ENCODE measurements at places on chromosomes 13 and 19.
A peak's percentile ranks its signal among the peaks of the same experiment; 100 is the strongest.

DNA sequence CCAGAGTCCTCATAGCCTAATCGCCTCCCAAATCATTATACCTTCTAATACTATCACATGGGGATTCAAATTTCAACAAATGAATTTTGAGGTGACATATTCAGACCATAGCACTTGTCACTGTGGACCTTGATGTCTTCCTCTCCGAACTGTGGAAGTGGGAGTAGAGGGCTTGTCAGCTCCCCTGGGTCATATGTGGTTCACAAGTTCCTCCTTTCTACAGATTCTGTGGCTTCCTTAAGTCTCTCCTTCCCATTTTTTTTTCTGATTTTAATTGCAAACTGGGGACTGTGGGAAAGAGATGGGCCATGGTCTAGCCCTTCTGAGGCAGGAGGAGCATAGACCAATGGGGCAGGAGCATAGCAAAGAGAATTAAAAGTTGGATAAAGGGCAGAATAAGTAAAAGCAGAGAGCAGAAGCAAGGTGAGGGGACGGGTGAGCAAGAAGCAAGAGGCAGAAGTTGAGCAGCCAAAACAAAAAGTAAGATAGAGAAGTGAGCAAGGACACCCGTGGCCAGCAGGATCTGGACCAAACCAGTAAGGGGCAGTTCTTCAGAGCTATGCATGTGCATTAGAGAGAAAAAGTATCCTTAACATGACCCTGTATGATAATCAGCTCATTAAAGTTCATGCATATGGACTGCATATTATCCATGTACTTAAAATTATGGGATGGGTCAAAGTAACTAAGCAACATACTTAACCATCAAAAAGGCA lies 2.6 kb upstream of the SIGLEC7 start:
- no peak for DNase-seq

DNA sequence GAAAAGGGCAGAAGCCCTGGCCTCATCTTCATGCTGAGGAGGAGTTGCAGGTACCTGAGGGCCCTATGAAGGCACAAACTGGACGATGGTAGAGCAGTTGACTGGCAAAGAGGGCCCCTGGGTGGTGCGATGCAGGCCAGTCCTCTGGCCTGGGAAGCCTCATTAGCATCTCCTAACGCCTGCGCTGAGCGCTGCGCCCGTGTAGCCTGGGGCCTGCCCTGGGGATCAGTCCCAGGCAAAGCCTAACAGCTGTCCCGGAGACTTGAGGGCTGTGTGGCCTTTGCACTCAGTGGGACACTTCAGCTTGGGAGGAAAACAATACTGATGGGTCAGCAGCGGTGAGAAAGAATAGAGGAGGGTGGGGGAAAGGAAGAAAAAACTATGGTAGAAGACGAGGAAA lies 187.7 kb downstream of the RAP2A start:
- no peak for DNase-seq

DNA sequence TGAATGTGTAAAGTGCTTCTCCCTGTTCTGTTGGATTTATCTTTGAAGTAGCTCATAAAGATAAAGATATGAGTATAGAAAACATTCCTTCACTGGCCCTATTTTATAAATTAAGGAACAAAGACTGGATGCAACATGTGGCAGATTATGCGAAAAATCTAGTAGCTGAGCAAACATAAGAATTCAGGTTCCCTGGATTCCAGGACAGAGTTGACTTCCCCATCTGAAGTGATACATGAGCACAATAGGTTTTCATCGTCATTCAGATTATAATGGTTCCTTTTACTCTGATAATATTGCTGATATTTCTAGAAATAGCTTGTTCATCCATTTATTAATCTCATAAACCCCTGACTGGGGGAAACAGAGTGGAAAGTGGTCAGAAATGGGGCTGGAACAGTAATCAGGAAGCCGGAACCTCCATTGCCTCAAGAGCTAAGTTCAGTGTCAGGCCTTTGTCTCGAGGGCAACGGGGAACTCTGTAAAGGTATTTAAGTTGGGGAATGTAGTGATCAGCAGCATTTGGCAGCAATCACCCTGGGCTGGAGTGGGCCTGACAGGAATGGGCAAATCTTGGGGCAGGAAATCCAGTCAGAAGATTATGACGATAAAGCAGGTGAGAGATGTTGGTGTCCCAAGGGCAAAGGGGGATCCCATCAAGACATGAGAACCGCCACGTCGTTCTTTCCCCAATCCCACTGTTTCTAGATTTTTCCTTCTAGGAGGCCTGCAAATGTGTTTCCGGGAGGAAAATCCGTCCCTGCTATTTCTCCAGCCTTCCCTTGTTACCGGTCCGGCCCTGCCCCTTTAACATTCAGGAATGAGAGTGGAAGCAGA lies 232.5 kb upstream of the SERP2 start:
- DNase-seq, result no peak

- no peak for DNase-seq
Observed at GRCh38 chr13:33150126-33150525, 133.9 kb downstream of the KL start.

DNA sequence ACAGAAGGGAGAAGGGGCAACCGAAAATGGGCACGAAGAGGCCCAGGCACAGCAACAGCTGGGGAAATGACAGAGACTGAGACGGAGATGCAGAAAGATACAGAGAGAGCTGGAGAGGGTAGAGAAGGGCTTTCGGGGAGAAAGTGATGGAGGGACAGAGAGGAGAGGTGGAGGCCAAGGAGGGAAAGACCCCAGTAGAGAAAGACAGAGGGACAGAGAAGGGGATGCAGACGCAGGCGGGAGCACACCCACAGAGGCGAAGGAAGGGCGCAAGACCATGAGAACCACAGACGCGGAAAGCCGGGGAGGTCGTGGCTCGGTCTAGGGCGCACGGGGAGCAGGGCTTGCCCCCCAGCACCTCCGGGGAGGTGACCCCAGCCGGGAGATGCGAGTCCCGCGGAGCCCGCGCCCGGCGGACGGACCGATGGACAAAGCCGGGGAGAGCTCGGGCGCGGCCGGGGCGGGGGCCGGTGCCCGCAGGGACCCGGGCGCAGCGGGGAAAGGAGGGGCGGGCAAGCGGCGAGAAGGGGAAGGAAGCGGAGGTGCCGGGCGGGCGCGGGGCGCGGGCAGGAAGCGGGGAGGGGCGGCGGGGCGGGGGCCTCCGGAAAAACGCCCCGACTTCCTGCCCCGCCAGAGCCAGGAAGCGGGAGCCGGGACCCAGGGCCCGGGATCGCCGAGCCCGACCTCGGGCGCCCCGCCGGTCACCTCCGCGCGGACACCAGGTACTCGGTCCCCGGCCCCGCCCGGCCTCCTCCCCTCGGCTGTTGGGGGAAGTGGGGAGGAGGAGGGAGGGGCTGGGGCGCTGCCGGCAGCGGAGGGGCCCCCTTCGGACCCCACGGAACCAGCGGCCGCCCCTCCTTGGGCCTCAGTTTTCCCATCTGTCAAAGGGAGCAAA lies at the start of gene ARHGEF1:
Gene ARHGEF1 (plus strand): TSS at position 617 of the 895 bp plus-strand sequence. CDS start 4,899 bp downstream, outside the sequence.
- peak; percentile 96 for DNase-seq

GRCh38 chr13:49587311-49587847 lies 2.0 kb upstream of the RCBTB1 start:
- DNase-seq, result no peak

DNA sequence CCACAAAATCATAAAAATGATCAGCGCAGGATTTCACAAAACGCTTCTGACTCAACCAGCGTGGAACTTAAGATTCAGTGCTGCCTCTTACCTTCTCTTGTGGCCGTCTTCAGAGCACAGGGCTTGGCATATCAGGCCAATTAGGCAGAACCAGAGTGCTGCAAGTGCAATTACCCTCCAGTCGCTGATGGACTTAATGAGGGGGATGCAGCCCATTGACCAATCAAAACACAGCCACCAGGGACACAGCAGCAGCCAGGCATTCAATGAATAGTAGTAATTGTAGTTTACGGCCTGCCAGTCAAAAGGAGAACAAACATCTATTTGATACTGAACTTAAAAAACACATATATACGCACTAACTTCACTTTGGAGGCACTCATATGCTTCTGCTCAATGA lies 38.2 kb downstream of the TMTC4 start:
- DNase-seq, result no peak

DNA sequence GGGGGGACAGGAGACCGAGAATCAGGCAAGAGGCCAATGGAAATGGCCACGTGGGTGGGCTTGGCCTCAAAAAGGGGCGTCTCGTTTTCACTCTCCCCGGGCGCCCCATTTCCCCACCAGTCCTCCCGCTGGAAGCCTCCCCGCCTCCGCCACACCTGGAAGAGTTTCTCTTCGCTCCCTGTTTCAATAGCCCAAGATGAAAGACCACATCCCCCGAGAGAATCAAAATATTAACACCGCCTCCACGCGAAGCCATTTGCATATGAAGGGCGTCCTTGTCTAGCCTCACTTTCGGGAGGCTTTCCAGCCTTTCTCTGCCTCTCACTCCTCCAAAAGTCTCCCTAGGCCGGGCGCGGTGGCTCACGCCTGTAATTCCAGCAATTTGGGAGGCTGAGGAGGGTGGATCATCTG lies 691 bp upstream of the OLFM2 start:
- DNase-seq, result no peak

GRCh38 chr19:7645656-7646425 lies 8.9 kb downstream of the STXBP2 start:
- DNase-seq, result peak; percentile 70

- DNase-seq, result no peak
Observed at GRCh38 chr19:49730166-49730565, 32.9 kb downstream of the TSKS start.

GRCh38 chr19:30781519-30781918 lies 409.3 kb downstream of the ZNF536 start:
- DNase-seq, result no peak

GRCh38 chr13:103078158-103078557 lies 11.9 kb upstream of the SLC10A2 start:
- DNase-seq, result no peak

- DNase-seq, result no peak
Observed at GRCh38 chr13:29411481-29411880, 184.0 kb downstream of the SLC7A1 start.

- DNase-seq, result no peak
Observed at GRCh38 chr13:43894438-43894837, 14.7 kb downstream of the LACC1 start.

- DNase-seq, result no peak
Observed at GRCh38 chr13:41282129-41282571, 18.8 kb upstream of the MTRF1 start.

DNA sequence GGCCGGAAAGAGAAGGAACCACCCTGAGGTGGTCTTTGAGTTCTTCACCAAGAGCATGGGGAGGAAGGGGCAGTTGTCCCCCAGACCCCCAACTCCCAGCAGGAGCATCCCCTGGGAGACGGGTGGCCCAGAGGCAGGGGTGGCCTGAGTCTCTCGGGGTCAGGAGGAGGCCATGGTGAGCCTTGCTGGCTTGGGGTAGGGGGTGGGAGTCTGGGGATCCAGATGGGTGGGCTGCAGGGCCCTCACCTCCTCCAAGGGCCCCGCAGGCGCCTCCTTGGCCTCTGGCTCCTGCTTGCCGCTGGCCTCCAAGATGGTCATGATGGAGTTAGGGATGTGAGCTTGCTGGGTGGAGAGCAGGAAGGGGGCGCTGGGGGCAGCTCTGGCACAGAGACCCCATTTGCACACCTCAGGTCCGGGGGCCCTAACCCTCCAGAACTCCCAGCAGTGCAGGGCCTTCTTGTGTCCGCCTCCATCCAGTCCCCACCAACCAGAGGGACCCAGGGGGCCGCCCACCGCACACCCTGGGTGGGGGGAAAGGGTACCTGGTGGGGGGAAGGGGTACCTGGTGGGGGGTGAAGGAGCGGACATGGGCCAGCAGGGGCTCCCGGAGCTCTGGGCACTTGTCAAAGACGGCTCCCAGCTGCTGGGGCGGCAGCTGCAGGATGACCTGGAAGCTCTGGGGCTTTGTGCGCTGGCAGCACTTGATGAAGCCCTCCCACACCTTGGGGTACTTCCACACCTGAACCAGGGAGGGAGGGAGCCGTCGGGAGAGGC lies 1.3 kb upstream of the RSPH6A start:
- no peak for DNase-seq

DNA sequence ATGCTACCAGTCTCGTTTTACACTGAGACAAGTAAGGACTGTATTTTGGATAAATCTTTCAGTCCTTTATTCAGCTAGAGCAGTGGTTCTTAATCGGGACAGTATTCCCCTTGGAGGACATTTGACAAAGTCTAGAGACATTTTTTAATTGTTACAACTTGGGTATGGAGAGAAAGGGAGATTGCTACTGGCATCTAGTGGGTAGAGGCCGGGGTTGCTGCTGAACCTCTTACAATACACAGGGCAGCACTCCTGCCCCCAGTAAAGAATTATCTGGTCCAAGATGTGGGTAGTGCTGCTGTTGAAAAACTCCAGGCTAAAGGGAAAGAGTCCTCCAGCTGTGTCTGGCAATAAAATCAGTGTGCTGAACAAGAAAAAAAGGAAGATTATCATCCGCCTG lies 334.8 kb downstream of the SLC7A1 start:
- no peak for DNase-seq

- DNase-seq, result no peak
Observed at GRCh38 chr13:60869941-60870613, 473.1 kb downstream of the TDRD3 start.

DNA sequence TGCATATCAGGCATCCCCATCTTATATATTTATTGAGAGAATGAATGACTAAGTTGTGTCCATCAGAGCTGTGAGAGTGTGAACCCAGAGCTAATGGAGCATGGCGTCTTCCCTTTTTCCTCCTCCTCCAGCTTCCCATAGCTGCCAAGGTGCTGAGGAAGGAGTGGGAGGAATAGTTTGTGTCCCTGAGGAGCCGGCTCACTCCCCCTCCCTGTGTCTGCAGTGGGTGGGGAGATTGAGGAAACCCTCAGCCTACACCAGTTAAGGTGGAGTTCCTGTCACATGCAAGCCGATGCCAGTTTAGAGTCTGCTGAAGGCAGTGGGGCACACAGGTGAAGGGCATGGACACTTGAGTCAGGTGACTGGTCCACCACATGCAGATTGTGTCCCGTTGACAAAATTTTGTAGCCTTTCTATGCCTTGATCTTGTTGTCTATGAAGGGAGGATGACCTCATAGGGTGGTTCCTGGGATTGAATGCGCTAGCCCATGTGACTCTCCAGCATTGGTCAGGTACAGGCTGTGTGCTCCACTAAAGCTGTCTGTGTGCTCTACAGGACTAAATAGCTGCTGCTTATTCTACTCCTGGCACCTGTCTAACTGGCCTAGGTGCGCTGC lies 47.6 kb upstream of the GPI start:
- DNase-seq, result no peak

GRCh38 chr19:6677883-6678689 lies 8.1 kb upstream of the TNFSF14 start:
- DNase-seq, result peak; percentile 67

- DNase-seq, result no peak
Observed at GRCh38 chr13:106284358-106284757, 251.1 kb downstream of the EFNB2 start.

GRCh38 chr19:35533822-35534392 lies 651 bp downstream of the GAPDHS start:
- DNase-seq, result no peak
